ENCODE measurements at places on chromosomes 2 and 18.

GRCh38 chr2:176582176-176582575 lies 312.9 kb downstream of the MTX2 start:
- DNase-seq = no peak

DNA sequence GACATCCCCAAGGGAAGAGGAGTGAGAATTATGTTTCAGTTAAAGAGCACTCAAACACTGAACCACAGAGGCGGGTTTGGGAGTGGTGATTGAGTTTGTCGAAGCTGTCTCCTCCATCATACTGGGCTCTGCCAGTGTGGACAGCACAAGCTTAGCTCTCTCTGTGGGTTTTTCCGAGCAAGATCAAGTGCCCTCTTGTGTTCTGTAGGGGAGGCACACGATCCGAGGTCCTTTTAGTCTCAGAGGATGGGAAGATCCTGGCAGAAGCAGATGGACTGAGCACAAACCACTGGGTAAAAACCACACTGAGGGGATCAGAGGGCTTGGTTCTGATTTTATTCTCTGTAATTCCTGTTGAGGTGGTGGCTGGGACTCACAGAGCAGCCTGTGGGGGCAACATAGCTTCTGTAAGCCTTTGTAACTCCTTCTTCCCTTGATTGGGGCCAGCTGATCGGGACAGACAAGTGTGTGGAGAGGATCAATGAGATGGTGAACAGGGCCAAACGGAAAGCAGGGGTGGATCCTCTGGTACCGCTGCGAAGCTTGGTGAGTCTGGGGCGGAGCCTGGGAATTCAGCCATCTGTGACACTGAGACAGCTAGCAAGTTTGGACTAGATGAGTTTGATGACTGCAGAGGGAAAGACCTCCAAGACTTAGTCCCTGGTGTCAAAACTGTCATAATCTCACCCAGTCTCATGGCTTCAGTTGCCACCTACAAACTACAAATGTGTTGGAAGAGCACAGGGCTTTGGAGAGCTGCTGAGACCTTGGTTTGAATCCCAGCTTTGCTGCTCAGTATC lies 2.0 kb downstream of the NAGK start:
- DNase-seq = peak; percentile 33

- no peak for DNase-seq
Observed at GRCh38 chr18:68178921-68179320, 536.0 kb downstream of the TMX3 start.

- no peak for DNase-seq
Observed at GRCh38 chr2:142112757-142113221, 18.0 kb downstream of the LRP1B start.

GRCh38 chr2:143607231-143608062 lies 478.2 kb downstream of the ARHGAP15 start:
- DNase-seq = no peak

GRCh38 chr2:47631306-47631705 lies 151.6 kb upstream of the MSH6 start:
- DNase-seq = no peak

GRCh38 chr2:85253890-85254289 lies 73.9 kb downstream of the TGOLN2 start:
- no peak for DNase-seq

GRCh38 chr2:215888680-215889079 lies 124.7 kb downstream of the MREG start:
- peak; percentile 37 for DNase-seq

GRCh38 chr18:13653746-13654433 lies 72.5 kb downstream of the FAM210A start:
- no peak for DNase-seq
